ENCODE measurements at places on chromosomes 5 and 9.

GRCh38 chr9:69386651-69387050 lies 61.6 kb downstream of the ENTREP1 start:
- no peak for DNase-seq

DNA sequence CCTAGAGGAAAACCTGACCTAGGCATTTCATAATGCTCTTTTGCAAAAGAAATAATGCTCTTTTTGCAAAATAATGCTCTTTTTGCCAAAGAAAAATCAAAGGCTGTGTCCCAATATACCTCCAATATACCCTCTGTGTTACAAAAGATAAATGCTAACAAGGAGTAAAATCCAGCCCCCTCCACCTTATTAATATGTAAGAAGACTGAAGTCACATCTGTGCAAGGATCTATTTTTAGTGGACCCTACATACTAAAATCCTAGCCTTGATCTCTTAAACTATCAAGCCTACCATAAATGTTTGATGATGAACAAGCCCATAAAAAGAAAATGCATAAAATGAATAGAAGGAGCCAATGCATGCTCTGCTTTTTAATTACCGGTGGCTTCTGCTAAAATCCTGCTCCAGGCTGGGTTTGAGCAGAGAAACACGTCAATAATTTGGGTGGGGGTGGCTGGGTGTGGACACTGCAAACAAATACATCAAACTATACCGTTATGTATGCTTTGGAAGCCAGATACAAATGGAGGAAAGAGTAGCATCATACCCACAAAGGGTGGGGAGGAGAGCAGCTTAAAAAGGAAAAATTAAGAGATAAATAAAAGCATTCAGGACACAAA lies 131.6 kb downstream of the SEMA6A start:
- no peak for DNase-seq

DNA sequence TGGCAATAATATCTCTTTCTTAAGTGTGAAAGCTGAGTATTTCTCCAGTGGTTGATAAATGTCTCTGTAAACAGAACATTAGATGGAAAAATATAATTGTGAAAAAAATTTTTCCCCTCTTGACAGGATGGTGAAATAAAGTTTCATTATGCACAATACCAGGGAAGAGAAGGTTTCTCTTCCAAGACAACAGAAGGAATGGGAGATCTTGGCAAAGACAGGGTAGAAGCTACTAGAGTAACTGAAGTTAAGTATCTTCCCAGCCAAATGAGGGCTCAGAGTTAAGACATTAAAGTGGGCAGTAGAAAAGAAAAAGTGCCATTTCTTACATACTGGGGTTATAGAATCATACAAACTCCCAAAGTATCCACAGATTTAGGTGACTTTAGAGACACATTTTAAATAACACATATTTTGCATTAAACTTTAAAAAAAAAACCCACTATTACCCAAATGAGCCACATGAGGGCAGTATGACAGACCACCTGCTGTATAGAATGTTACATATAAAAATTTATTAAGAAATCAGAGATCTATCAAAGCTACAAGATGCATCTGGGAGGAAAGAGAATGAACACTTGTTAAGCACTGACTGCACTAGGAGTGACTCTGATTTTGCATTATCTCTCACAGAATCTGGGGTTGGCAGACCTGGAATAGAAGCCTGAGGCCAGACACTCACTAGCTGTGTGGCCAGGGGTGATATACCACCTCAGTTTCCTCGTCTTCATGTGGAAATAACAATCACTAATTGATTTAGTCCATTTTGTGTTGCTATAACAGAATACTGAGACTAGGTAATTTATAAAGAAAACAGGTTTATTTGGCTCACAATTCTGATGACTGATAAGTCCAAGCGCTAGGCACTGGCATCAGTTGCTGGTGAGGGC lies 98.5 kb downstream of the ARSB start:
- no peak for DNase-seq

DNA sequence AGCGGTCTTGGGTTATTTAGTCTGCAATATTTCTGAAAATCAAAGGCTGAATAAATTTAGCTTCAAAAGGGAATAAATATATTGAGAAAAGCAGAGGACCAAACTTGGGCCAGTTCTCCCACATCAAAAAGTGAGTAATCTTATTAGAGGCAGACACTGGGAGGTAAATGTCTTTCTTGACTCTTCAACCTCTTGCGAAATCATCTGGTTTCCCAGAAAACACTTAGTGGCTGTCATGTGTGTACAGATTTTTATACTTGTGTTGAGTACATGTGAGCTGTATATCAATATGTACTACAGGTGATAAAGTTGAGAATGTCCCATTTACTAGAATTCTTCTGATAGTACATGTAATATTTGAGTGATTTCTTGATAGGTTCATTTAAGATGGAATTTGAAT lies 454.9 kb downstream of the PRR16 start:
- no peak for DNase-seq

DNA sequence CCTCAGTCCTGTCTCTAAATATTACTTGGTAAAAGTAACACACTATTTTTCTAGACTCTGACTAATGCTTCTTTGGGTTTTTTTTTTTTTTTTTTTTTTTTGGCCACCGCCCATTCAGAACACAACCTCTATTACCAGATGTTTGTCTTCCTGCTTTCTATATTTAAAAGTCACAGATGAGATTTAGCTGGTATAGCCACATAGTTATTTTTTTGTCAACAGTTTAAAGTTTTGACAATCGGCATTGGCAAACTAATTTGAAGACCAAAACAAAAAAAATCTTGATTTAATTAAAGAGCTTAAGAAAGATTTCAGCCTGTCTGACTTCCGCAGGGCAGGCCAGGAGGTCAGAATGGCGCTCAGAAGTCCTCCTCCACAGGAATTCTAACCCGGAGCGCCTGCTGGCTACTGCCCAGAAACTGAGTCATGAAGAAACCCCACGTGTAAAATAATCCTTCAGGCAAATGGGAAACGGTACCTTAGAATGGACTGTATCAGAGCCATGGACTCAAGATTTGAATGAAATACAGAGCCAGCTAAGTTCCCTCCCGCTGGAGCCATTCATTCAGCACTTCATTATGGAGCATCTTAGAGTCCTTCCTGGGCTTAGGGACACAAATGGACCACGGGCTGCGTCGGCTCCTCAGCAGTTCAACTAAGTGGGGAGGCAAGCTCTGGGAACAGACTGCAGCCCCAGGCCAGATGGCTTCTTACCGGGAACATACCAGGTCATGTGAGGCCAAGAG lies 55.6 kb downstream of the PTPDC1 start:
- peak; percentile 98 for DNase-seq

- no peak for DNase-seq
Observed at GRCh38 chr9:4290427-4290837, 9.4 kb downstream of the GLIS3 start.

DNA sequence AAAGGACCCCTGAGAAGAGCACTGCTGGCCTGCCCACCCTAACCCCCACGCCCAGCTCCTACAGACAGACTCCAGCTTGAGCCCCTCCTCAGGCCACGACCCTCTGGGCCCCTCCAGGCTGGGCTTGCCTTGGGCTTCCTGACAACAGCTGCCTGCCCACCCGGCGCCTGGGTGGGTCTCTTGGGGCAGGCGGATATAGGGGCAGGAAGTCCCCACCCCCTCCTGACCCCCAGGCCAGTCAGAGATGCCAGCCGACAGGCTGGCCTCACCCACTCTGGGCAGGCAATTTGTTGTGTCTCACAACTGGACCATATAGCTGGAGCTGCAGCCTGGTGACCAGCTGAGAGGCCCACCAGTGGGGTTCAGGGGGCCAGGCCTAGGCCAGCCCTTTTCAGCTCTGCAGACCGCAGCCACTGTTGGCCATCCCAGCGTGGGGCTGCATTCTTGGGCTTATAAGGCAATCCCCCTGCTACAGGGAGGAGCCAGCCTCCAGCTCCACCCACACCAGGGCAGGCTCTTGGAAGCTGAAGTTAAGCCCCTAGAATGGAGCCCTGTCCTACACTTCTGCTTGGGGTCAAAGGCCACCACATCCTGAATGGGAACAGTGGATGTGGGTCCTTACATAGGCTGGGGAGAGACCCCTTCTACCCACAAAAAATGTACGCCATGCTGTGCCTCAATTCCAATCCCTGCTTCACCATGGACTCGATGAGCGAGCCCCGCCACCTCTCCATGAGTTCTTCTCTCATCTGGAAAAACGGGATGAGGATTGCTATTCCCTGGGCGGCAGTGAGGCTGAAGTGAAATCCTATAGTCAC lies 2.0 kb downstream of the PDLIM7 start:
- peak; percentile 91 for DNase-seq

- DNase-seq = no peak
Observed at GRCh38 chr5:41878173-41878572, 7.9 kb upstream of the OXCT1 start.

DNA sequence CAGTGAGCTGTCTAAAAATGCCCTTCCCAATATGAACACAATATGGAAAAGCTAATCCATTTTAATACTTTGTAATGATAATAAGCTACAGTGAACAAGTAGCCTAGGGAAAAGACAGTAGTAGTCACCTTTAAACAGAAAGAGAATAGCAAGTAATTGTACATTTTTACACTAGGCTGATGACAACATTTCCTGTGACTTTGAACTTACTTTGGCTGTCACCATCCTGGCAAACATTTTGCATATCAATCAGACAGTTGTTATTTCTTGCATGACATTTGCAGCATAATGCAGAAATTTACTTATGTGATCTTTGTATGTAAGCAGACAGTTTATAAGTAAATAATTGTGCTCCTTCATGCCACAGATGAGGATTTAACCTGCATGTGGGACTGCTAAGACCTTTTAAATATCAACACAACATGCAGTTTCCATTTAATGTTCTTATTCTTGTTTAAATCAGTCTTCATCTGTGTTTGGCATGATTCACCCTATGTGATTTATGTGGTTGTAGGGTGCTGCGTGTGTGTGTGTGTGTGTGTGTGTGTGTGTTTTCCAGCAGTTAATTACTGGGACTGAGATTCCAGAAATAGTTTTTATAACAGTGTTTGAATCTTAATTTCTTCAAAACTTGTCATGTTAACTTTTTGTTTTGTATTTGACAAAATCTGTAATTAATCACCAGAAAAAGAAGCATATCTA lies 997.1 kb upstream of the ARRDC3 start:
- DNase-seq = peak; percentile 29

DNA sequence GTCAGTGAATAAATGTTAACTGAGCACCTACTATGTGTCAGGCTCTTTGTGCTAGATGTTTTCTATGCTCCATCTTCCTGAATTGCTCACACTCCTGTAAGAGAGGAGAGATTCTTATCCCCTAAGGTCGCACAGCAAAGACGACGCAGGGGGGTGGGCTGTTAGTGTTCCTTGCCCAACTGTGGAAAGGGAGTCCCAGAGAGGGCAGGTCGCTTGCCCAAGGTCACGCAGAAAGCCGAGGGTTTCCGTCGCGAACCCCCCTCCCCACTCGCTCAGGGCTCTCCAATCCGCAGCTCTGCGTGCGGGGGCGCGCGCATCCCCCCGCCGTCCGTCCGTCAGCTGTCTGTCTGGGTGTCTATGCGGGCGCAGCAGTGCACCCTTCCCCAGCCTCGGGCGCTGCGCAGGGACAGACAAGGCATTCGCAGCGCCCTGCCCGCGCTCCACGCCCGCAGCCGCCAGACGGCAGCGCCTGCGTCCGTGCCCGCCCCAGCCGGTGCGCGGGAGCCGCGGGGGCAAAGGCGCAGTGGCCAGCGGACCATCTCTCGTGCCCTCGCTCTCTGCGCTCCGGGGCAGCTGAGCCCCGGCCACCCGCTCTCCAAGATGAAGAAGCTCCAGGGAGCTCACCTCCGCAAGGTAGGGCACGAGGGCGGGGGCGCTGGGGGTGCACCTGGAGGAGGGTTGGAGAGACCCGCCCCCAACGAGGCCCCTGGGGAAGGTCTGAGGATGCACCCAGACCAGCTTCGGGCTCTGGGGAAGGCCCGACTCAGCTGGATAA lies at the start of gene SLC6A7:
TSS of gene SLC6A7 (plus strand) at position 335 of the 775 bp plus-strand sequence. CDS start at position 601, 266 bp downstream.
- no peak for DNase-seq

- no peak for DNase-seq
Observed at GRCh38 chr9:91061506-91061905, 259.9 kb downstream of the SYK start.

GRCh38 chr5:81558188-81558587 lies 164.3 kb upstream of the ACOT12 start:
- DNase-seq = no peak

DNA sequence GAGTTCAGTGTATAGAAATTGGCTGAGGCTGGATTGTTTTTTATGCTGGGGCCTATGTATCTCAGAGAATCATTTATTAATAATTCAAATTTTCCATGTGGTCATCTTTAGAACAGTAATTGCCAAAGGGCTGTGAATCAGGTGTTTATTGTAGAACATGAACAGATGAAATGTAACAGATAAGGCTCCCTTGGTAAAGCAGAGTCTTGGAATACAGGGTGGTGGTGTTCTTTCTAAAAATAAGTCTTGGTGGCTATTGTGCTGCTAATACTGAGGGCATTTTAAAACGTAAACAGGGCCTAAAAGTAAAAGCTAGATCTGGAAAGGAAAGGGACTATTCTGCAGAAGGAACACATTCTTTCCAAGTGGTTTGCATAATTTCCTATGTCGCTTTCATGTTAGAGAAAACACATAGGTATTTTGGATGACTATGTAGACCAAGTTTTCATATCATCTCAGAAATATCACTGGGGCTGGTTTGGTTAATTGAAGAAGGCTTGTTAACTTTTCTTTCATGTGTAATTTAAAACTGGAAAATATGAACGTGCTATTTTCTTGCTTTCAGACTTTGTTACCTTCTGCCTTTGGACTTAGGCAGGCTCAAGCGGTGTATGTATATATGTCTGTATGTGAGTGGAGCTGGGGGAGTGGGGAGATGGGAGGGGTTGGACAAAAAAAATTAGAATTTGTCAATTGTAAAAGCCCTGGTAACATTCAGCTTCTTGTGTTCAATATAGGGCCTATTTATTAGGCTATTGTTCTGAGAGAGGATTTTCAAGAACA lies 119.9 kb upstream of the ANKRD55 start:
- DNase-seq = no peak

DNA sequence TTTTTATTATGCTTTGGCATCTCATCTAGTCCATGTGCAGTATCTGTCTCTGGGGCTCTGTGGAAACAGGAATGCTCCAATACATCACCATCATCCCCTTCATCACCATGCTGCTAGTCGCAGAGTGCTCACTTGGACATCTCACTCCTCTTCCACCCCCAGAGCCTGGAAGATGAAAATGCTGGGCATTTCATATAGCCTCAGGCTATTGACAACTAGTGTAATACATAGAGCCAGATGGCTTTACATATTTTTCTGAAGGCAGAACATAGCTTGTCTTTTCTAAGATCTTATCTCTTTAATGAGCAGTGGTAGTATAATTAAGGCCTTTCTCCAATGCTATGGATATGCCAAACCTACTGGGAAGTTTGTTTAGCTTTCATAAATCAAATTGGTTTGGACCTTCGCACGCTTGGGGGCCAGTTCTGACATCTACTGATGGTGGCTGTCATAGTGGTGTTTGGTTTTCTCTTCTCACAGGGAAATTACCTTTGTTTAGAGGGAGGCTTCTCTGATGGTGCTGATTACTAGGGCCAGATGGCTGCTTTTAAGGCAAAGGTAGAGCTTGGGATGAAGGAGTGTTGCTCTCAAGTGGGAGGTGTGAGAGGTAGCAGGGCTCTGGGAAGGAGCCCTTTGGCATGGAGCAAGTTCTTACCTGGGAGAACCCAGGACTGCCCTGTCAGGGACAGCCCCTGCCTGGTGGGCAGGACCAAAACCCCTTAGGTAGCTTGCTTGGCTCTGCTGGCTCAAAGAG lies 63.1 kb upstream of the CXCL14 start:
- no peak for DNase-seq

GRCh38 chr5:97455996-97456395 lies 272.9 kb upstream of the RIOK2 start:
- no peak for DNase-seq

- DNase-seq = peak; percentile 57
Observed at GRCh38 chr5:94849821-94850736, 231.6 kb downstream of the SLF1 start.

GRCh38 chr5:176535664-176536131 lies 1.5 kb downstream of the RNF44 start:
- DNase-seq = no peak

- DNase-seq = no peak
Observed at GRCh38 chr5:153601377-153601776, 110.9 kb downstream of the GRIA1 start.

All from fibroblast of skin of right quadriceps (primary cell).